ENCODE measurements at places on chromosomes 12 and 14.

GRCh38 chr14:22370084-22370847 lies 218.8 kb downstream of the DAD1 start:
- no peak for DNase-seq

- DNase-seq, result no peak
Observed at GRCh38 chr12:105978686-105979085, 160.1 kb downstream of the NUAK1 start.

- no peak for DNase-seq
Observed at GRCh38 chr14:32078858-32079216, 1.7 kb downstream of the ARHGAP5 start.

DNA sequence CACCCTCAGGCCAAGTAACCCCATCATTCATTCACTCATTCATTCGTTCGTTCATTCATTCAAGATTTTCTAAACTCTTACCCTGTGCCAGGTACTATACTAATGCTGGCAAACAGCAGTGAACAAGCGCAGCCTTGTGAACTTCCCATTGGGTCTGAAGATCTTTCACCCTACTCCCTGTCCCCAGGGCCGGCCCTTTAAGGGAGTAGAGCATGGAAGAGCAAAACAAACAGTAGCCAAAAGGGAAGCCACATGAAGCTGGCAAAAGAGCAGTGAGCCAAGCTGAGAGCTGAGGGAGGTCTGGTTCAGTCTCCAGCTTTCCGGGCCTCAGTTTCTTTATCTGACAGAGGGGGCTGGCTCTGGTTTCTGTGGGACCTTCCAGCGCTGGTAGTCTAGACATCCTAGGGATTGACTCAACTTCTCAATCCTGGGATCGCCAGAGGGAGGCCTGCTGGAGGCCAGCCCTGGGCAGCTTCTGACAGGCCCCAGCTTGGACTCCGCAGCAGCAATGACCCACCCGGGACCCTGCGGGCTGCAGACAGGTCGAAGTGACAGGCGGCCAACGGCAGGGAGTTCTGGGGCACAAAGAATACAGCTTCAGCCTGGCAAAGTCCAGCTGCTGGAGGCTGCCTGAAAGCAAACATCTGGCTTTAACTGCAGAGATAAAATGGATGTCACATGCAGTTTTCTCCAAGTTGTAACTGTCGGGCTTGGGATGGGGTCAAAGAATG lies 27.1 kb downstream of the ACTN1 start:
- no peak for DNase-seq

DNA sequence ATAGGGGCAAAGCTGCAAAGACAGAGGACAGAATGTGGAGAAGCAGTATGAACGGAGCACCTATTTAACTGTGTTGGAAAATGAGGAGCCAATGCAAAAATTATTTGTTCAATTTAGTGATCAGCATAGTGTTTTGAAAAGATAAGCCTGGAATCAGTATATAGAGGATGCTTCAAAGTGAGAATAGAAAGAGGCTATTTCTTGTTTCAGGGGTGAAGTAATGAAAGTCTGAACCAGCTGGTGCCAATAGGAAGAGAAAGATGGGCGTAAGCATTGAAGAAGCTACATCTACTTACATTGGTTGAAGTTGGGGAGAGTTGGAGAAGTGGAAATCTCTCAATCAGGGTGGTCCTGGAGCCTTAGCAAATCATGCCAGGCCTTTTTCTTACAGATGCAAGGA lies 77.3 kb upstream of the SLC38A4 start:
- no peak for DNase-seq

DNA sequence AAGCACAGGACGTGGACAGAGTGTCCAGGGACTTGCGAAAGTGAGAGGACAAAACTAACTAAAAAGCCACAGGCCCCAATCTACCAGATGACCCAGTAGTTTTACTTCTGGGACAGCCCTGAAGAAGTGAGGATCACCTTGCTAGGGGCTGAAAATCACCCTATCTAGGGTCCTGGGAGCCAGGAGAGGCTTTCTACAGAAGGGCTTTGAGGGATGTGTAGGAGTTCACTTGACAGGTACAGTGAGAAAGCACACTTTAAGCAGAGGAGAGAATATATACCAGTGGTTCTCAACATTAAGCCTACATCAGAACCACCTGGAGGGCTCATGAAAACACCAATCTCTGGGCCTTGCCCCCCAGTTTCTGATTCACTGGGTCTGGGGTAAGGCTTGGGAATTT lies 60.8 kb downstream of the ZNF664 start:
- DNase-seq, result no peak

- DNase-seq, result no peak
Observed at GRCh38 chr14:94019329-94019728, 6.8 kb upstream of the OTUB2 start.

- DNase-seq, result no peak
Observed at GRCh38 chr14:99552021-99552553, 51.9 kb downstream of the CCDC85C start.

GRCh38 chr14:83463500-83464098 lies 1929.9 kb upstream of the SEL1L start:
- no peak for DNase-seq

- no peak for DNase-seq
Observed at GRCh38 chr12:46356655-46357437, 15.7 kb downstream of the SLC38A2 start.

DNA sequence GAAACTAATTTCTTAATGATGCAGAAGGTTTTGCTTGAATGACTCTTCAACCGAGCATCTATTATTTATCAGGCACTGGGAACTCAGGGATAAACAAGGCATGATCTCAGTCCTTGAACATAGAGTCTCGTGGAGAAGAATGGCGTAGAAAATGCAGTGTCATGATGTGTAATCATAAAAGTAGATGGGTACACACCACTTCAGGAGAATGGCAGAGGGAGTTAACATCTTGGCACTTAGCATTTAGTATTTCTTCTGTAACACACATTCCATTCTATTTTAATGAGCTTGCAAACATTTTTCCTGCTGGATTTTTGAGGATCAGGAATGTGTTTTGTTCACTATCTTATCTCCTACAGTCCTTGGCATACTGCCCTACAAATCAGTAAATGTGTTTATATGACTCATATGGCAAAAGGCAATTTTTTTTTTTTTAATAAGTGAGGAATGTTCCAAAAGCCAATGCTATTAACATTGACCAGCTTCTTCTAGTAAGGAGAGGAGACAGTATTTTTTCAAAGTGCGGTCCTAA lies 3.8 kb downstream of the TXNRD1 start:
- DNase-seq, result peak; percentile 48

GRCh38 chr12:102808412-102808811 lies 108.6 kb downstream of the PAH start:
- DNase-seq, result no peak

DNA sequence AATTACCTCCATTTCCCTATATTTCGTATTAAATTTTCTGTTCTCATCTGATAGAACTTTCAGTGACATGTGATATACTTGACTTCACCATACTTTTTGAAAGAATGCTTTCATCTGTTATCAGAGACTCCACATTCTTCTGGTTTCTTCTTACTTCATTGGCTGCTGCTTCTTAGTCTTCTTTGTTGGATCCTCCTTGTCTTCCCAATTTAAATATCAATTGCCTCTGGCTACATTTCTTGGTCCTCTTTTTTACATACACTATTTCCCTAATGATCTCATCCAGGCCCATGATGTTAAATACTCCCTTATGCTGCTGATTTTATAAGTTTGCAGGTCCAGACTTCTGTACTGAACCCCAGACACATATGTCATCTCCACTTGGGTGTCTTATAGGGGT lies 22.0 kb downstream of the OR5AU1 start:
- DNase-seq, result no peak

DNA sequence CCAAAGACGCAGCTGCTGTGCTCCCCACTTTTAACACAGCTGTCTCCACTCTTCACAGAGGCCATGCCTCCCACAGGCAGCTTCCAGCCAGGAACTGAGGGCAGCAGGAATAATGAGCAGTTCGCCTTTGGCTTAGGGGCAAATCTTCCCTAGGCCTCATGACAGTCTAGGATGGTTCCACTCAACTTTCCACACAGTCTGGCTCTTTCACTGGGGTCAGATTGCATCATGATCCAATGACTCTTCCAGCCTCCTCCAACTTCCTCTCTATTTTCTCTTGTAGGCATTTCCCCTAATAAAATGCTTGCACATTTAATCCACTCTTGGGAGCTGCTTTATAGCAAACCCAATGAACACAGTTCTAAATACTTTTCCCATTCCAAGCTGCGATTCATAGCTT lies 271.6 kb upstream of the ATP2B1 start:
- peak; percentile 46 for DNase-seq

- DNase-seq, result no peak
Observed at GRCh38 chr14:56122301-56122700, 4.1 kb downstream of the PELI2 start.

GRCh38 chr12:130499474-130499873 lies 161.8 kb downstream of the PIWIL1 start:
- DNase-seq, result no peak

GRCh38 chr12:111588010-111588409 lies 11.1 kb downstream of the ATXN2 start:
- no peak for DNase-seq

DNA sequence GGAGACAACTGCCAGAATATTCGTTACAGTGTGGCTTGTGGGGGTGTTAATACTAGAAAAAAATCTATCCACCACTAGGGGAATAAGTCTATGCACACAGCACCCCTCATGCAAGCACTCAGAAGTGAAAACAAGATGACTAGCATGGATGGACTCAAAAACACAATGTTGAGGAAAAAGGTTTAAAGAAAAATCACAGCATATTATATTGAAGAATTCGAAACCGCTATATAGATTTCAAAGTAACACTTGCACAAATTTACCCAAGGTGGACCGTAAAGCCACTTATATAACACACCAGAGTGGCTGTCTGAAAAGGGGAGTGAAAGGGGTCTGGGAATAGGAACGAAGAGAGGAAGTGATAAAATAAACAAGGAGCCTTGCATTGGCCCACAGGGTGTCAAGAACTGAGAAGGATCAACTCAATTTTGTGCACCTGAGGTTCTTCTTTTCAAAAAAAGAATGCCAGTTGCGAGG lies 544 bp downstream of the ABCD4 start:
- DNase-seq, result no peak

DNA sequence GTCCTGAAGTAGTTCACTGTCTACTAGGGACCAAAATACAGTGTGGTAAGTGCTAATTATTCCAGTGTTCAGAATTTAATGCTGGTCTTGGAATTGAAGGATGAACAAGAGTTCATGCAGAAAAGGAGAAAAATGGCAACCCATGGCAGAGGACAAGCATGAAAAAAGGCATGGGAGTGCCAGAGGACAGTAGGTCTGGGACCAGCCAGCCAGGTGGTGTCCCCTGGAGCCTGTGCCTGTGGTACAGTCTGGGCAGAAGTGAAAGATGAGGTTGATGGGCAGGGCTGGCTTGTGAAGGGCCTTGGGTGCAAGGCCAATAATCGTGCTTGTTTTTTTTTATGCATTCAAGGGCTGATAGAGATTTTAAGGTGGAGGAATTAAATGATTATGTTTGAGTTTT lies 21.0 kb downstream of the C12orf75 start:
- DNase-seq, result no peak

DNA sequence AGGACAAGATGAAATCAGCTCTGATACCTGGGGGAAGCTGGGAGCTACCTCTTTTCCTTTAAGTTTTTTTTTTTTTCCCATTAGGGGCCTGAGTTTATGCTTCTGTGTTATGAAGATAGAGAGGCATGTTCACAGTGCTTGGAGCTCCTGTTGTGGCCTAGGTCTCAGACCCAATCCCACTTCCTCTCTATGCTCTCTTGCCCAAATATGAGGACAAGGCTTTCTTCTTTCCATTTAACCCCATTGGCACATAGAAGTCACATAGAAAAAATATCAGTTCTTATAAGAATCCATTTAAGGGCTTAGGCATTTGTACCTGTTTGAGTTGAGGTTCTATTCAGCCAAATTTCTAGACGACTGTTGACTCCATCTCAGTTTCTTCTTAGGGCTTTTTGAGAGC lies 12.6 kb downstream of the MRPS35 start:
- no peak for DNase-seq

- no peak for DNase-seq
Observed at GRCh38 chr14:32249371-32249770, 46.3 kb upstream of the RNU6-8 start.

- DNase-seq, result peak; percentile 16
Observed at GRCh38 chr14:80211153-80212022, at the start of gene DIO2. Gene DIO2, minus strand, starts transcription at chr14:80211504. Its CDS starts 32 bp downstream, at chr14:80211472.

DNA sequence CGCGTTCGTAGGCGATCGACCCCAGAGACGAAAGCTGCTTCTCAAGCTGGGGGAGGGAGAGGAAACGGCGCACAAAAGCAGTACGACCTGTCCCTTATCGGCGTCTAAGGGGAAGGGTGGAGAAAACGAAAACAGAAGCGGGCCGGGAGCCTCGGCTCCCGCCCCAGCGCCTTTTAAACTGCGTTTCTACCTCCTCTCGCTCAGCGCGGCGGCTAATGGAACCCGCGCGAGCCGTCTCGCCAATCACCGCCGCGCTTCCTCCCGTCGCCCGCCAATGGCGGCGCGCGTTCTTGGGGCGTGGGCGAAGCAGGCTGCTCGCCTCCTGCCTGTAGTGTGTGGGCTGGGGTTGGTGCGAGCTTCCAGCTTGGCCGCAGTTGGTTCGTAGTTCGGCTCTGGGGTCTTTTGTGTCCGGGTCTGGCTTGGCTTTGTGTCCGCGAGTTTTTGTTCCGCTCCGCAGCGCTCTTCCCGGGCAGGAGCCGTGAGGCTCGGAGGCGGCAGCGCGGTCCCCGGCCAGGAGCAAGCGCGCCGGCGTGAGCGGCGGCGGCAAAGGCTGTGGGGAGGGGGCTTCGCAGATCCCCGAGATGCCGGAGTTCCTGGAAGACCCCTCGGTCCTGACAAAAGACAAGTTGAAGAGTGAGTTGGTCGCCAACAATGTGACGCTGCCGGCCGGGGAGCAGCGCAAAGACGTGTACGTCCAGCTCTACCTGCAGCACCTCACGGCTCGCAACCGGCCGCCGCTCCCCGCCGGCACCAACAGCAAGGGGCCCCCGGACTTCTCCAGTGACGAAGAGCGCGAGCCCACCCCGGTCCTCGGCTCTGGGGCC lies at the start of gene TMPO:
TMPO (plus strand) TSS at position 304 of the 824 bp plus-strand sequence; CDS start at position 582, 278 bp downstream.
- peak; percentile 98 for DNase-seq

- DNase-seq, result no peak
Observed at GRCh38 chr12:56719056-56719455, 6.0 kb downstream of the NACA start.

DNA sequence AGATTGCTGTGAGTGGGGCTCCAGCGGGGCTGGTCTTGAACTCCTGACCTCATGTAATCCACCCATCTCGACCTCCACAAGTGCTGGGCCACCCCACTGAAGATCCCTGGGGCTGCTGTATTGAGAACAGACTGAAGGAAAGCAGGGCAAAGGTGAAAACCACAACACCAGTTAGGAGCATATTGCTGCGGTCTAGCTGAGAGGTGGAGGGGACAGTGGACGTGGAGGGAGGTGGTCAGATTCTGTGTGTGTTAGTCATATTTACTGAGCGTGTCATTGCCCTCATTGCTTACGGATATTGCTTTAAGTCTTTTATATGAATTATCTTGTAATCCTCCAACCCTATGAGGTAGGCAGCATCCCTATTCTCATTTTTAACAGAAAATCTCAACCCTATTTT lies 69.0 kb upstream of the OVCH1 start:
- no peak for DNase-seq

DNA sequence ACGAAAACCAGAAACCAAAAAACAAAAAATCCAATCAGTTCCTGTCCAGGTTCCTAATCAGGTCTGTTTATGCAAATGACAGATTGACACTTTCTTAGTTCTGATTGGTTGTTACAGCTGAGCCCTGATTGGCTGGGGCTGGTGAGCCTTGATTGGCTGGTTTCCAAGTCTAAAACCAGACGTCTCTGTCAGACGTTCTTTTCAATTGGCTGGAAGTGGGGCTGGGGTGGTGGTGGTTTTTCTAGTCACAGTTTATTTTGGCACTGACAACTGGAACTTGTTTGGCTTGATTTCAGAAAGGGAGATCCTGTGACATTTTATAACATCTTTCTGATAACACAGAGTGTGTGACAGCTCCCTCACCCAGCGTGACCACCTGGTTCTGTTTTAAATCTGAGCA lies 36.1 kb upstream of the PRICKLE1 start:
- no peak for DNase-seq

Data from lower leg skin (tissue), 4 donors.